Lung microvascular endothelial cell (primary cell): ENCODE measurements at places on chromosomes 13 and 19. TPM values are rescaled to one million over a fixed set of nuclear protein-coding genes. Genes with fewer than 3 reads are reported as not detected.

- DNase-seq, result no peak
Measured at GRCh38 chr19:42469311-42470235, 26.8 kb upstream of the CXCL17 start.

DNA sequence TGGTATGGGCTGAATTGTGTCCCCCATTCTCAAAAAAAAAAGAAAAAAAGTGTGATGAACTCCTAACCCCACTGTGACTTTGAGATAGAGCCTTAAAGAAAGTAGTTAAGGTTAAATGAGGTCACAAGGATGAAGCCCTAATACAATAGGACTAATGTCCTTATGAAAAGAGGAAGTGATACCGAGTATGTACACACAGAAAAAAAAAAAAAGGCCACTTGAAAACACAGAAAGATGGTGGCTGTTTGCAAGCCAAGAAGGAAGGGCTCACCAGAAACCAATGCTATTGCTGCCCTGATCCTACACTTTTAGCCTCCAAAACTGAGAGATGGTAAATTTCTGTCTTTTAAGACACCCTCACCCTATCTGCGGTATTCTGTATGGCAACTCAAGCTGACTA, 955.6 kb downstream of the PCDH17 start:
- no peak for DNase-seq

- DNase-seq, result no peak
Measured at GRCh38 chr19:52273301-52273700, 3.9 kb downstream of the ZNF766 start.

DNA sequence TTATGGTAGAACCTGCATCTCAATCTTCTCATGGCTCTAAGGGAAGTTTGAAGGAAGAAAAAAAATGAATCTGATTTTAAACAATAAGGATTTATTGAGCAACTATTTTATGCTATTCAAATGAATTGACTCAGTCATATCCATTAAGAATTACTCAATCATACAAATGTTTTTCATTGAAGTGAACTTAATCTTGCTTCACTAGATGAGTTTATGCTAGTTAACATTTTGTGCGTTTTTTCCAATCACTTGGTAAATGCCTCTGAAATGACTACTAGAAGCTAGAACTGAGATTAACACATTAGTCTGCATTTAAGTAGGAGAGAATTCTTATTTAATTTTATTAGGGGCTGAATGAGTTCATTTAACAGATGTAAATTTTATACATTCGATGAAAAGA, 25.2 kb downstream of the RXFP2 start:
- DNase-seq, result no peak

DNA sequence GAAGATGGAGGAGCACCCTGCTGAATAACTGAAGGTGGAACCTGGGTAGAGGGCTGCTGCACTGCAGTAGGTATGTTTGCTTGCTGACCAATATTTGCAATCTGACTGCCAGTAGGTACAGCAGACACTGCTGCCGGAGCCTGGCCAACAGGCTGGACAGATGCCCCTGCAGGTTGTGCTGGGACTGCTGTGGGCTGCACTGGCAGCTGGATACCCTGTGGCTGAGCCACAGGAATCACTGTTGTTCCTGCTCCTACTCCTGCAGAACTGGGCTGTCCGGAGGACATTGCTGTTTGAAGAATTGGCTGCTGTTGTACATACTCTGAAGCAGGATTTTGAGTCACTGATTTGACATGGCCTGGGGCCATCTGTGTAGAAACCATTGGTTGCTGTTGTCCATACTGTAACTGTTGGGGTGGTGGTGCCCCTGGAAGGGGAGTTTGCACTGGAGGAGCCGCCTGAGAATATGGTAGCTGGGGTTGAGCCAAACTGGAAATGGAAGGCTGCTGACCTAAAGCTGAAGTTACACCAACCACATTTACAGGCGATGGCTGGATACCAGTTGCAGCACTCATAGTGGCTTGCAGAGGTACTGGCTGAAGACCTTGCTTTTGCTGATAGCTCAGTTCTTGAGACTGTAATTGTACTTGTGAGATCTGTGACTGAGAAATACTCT, 2.2 kb downstream of the TSC22D1 start:
- DNase-seq, result peak; percentile 28

- peak; percentile 59 for DNase-seq
Measured at GRCh38 chr13:36297366-36298338, at the start of gene CCDC169. TSS of gene CCDC169 (minus strand) at chr13:36297814. CDS start at chr13:36297719, 95 bp downstream.

- no peak for DNase-seq
Measured at GRCh38 chr13:45328661-45329111, 12.3 kb downstream of the TPT1 start.

GRCh38 chr13:96984051-96984508, 10.2 kb downstream of the OXGR1 start:
- DNase-seq, result peak; percentile 87

Gene ZNF724
- total RNA-seq, result 3.3 and 4.4 TPM in 2 replicates

GRCh38 chr13:75792526-75793187, 156.5 kb downstream of the LMO7 start:
- DNase-seq, result no peak

- peak; percentile 81 for DNase-seq
Measured at GRCh38 chr19:1856698-1857603, 6.4 kb downstream of the KLF16 start.

Gene PRSS57
- not detected in 2 replicates for total RNA-seq

Gene OR7C1
- total RNA-seq, result not detected in 2 replicates

DNA sequence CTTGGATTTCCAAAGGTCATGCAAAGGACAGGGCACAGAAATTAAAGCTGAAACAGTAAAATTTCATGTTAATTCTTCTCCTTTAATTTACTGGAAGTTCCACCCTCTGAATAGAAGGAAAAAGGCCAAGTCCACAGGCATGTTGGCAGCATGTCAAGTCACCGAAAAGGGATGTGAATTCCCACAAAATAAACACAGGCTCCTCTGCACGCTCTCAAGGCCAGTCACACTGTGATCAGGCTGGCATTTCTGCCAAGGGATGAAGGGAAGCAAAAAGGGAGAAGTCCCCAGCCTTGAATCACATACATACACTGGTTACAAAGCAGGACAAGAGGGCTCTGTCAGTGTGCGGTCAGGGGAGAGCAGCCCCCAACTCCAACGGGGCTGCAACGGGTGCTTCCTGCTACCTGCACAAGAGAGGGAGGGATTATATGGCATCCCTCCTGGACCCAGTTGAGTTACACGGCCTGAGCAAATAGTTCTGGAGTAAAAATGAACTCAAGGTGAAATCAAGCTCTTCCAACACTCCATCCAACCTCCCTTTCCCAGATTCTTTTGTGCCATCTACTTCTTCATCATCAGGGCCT, 6.9 kb downstream of the DCLK1 start:
- peak; percentile 35 for DNase-seq

- DNase-seq, result peak; percentile 89
Measured at GRCh38 chr13:29537736-29538651, 57.5 kb downstream of the SLC7A1 start.

Gene BORCS8
- 15.0 and 18.5 TPM in 2 replicates for total RNA-seq

Gene MISP
- under 0.01 TPM in 1 of 2 replicates, not detected in the other for total RNA-seq

GRCh38 chr13:88223958-88224357, 552.8 kb downstream of the SLITRK5 start:
- DNase-seq, result no peak

DNA sequence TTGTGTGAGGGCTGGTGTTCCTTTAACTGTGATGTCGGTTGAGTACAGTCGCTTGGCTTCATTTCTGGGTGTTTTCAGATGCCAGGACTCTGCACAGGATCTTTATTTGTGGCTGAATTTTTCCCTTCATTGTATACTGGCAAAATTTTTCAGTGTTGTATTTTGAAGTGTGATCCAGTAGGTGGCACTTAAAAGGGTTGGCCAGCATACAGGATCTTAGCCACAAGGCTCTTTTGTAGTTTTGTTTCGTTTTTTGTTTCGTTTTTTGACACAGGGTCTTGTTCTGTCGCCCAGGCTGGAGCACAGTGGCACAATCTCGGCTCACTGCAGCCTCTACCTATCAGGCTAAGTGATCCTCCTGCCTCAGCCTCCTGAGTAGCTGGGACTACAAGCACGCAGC, 8.7 kb downstream of the FCAR start:
- no peak for DNase-seq

GRCh38 chr13:37241786-37242185, 136.3 kb upstream of the CSNK1A1L start:
- no peak for DNase-seq

Gene KIRREL2
- total RNA-seq, result not detected in 2 replicates

DNA sequence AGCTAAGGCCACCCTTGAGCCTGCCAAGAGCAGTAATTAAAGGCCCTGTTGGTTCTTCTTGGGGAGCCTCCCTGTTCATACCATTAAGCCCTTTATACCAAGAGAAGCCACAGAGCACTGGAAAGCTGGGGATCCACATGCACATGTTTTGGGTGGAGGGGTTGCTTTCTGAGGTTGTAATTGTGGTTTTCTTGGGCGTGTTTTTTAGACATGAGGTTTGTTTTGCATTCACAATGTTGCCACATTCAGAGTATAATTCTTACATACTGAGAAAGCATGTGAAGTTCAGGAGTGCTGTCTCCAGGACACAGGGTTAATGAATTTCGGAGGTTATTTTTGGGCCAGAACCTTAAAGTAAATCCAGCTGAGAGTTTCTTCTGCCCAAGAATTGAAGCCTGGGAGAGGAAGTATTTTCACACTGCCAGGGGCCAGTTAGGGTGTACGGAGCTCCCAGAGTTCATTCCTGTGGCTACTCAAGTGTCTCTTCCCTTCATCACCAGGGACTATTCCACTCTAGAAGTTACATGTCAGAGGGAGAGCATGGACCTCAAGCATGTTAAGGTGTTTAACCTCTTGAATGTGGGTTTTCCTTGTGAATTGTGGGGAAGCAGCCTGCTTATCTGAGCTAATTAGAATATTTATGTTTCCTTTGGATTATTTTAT, 37.0 kb downstream of the ZNF136 start:
- DNase-seq, result no peak

DNA sequence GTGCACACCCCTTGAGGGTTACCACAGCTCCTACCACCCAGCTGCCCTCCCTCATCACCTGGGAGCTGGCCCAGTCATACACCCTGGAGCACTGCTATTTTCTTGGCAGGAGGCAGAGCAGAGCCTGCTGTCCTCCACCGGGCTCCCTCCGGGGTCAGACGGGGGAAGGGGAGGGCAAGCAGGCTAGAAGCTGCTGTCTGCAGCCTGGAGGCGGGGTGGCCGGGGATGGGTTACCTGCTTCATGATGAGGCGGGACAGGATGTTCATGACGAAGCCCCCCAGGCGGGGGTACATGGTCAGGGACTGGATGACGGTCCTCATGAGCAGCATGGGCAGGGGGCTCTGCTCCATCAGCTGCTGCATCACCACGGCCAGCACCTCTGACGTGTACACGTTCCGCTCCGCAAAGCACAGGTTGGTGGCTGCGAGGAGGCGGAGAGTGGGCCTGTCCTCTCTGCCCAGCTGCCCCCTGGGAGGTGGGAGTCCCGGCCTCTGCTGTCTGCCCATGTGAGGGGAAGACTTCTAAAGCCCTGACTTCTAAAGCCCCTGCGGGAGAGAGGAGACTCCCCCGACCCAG, 2.7 kb upstream of the RSPH6A start:
- no peak for DNase-seq

DNA sequence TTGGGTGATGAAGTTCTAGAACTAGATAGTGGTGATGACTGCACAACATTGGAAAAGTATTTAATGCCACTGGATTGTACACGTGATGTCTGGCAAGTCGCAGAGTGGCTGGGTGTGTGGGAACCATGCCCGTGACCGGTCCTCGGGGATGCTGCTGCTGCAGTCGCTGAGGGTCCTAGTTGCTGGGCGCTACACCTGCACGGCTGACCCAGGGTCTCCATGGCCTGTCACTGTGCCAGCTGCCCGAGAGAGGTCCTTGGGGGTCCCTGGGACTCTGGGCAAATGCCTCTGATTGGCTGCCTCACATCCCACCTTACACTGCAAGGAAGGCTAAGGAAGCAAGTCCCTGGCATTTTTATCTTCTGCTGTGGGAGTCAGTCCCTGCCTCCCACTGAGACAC, 109.1 kb upstream of the PABPC3 start:
- no peak for DNase-seq

DNA sequence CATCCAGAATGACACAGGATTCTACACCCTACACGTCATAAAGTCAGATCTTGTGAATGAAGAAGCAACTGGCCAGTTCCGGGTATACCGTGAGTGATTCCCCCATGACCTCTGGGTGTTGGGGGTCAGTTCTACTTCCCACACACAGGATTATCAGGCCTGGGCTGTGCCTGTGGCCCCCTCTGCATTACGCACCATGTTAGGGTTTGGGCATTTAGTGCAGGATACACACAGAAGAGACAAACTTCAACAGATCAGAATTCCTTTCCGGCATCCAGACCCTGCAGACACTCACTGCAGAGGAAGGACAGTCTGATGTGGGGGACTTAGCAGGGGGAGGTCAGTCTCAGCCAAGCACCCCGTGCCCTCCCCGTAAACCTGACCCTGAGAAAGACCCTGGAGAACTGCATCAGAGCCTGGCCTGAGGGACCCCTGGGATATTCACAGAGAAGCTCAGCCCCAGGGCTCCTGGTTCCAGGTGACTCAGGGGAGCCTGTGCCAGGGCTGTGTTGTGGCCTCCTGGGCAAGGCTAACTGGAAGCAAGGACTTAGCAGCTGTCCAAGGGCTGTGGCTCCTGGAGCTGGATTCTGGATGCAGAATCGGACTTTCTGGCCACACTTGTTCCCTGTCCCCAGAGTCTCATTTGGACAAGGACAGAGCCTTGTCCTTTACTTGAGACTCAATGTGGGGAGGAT, 1.7 kb downstream of the CEACAM5 start:
- no peak for DNase-seq

Gene NLRP7
- not detected in 2 replicates for total RNA-seq

- no peak for DNase-seq
Measured at GRCh38 chr13:57558051-57558467, 73.5 kb upstream of the PCDH17 start.

GRCh38 chr19:38727868-38728660, 16.2 kb downstream of the CAPN12 start:
- peak; percentile 64 for DNase-seq

DNA sequence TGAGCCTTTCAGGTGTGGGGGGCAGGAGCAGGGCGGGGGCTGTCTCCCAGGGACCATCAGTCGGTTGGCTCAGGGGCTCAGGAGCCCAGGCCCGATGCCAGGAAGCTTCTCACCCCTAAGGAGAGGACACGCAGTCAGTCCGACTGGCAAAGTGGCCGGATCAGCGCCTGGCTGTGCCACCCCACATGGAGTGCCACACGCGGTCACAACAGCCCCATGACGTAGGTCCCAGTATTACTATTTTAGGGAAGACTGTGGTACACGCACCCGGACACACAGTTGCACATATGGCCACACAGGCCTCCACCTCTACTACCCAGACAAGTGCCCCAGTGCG, 29.3 kb upstream of the GRTP1 start:
- DNase-seq, result no peak

DNA sequence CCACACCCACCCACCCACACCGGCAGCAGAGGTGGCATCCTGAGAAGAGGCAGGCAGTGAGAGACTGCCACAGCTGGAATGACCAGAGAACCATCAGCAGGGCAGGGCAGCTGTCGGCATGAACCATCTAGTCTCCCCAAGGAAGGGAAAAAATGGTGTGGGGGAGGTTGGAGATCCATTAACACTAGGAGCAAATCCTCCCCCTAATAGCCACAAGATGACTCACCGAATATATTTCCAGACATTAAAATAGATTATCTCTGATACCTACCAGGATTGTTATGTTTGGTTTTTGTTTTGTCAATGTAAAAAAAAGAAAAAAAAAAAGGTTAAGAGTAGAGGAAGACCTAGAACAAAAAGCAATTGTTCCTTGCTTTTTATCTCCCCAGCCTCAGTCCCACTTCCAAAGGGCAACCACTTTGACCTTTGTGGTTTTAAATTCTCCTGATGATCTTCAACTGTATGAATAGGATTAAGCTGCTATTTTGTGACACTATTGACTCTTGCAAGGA, 34.2 kb downstream of the THSD1 start:
- peak; percentile 53 for DNase-seq

Gene CNFN
- not detected in 2 replicates for total RNA-seq

Gene UBE2L5
- not detected in 2 replicates for total RNA-seq

Gene SHANK1
- 0.22 TPM in 1 of 2 replicates, not detected in the other for total RNA-seq

Gene C1QTNF9B
- total RNA-seq, result not detected in 2 replicates
